ENCODE measurements at places on chromosomes 5 and 9. TPM values are rescaled to one million over a fixed set of nuclear protein-coding genes. Genes with fewer than 3 reads are reported as not detected.

F2RL1 gene
- 69.0 TPM for total RNA-seq

FREM1 gene
- total RNA-seq: not detected

ANKRD31 gene
- not detected for total RNA-seq

ERMP1 gene
- total RNA-seq: 20.0 TPM

SOWAHA gene
- total RNA-seq: not detected

SURF6 gene
- 13.9 TPM for total RNA-seq

LCN12 gene
- total RNA-seq: not detected

CMYA5 gene
- not detected for total RNA-seq

NR5A1 gene
- not detected for total RNA-seq

ANKRD55 gene
- not detected for total RNA-seq

ZNF608 gene
- 0.95 TPM for total RNA-seq

UBE2QL1 gene
- not detected for total RNA-seq

CNTLN gene
- 2.8 TPM for total RNA-seq

NUTM2F gene
- not detected for total RNA-seq

SERF1A gene
- 12.3 TPM for total RNA-seq

SLC36A2 gene
- total RNA-seq: not detected

NRARP gene
- 1.1 TPM for total RNA-seq

CCIN gene
- not detected for total RNA-seq

PDZD2 gene
- 5.1 TPM for total RNA-seq

Data from hair follicular keratinocyte (primary cell).